Activated naive CD8-positive, alpha-beta T cell treated with anti-CD3 and anti-CD28 coated beads, Interleukin-2, amount 50 U/mL, for 24 hours (primary cell): ENCODE measurements at places on chromosomes 3 and 15.

GRCh38 chr3:31962801-31963205, 18.3 kb downstream of the OSBPL10 start:
- no peak for DNase-seq
- no peaks in the 10 kb centered on the region for H3K27me3 ChIP-seq
- no peaks in the 10 kb centered on the region for H3K36me3 ChIP-seq
- H3K4me1 ChIP-seq = peaks cover 18% of the 10 kb centered on the region
- no peak overlapping the region for H3K27ac ChIP-seq

DNA sequence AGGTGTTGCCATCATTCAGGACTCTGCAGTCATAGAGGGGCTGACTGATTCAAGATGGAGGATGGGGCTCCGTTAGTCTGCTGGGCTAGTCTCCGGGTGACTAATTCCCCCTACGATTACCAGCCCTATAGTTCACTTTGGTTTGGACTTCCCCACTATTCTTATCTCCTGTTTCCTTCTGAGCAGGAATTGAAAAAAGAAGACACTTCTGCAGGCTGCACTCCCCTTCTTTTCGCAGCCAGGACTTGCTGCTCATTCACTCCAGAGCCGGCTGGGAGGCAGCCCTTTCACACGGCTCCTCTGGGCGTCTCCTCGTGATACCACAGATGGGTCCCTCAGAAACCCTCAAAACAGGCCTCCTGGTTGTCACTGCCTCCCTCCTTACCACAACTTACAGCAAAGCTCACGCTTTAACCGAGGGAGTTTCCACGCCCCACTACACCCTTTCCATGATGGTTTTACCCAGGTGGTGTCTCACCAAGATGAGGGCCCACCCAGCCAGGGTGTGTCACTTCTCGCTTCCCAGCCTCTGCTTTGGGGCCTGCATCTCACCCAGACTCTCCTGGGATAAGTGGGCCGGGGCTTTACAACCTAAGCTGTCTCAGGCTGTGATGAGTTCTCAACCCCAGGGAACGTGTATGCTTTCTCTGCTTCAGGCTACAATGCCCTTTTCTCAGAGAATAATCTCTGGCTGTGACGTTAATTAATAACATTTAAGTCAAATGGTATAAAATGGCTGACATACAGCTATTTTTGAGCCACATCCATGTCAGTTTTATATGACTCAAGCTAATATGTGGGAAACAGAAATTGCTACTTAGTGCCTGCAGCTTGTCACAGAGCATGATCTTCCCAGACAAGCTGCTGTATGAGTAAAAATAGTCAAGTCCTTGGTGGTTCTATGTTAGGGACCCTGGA, 11.9 kb downstream of the CX3CR1 start:
- peaks cover 75% of the 10 kb centered on the region for H3K4me1 ChIP-seq
- peaks cover 5% of the 10 kb centered on the region for H3K36me3 ChIP-seq
- peaks cover 2% of the 10 kb centered on the region for H3K27me3 ChIP-seq
- peak; percentile 81 for DNase-seq

DNA sequence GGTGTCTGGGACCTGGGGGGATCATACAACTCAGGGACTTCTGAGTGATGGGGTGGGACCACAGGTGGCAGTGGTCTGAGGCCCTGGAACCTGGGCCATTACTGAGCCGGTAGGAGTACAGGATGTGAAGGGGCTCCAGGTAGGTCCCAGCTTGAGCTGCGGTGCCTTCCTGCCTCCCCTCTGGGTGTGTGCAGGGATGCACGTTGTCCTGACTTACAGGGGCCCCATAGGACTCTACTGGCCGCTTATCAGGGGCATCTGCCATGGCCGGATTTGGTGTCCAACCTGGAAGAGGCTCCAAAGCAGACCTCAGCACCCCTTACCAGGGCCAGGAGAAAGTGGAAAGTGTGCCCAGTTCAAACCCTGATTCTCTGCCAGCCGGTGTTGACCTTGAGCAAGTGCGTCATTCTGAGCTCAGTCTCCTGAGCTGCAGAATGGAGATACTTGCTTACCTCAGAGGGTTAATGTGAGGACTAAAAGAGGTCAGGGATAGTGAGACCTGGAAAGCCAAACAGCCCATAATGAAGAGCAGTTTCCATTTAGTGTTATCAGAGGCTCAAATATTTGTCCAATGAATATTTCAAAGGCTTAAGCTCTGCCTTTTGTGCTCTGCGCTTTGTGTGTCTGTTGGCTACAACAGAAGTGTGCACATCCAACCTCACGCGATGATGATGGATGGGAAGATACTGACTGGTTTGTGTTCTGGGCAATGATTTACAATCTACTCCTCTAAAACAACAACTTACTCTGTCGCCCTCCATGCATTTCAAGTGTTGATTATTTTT, 35.4 kb upstream of the ESYT3 start:
- H3K27me3 ChIP-seq = no peaks in the 10 kb centered on the region
- H3K36me3 ChIP-seq = no peaks in the 10 kb centered on the region
- no peak overlapping the region for H3K27ac ChIP-seq
- H3K4me3 ChIP-seq = no peak overlapping the region
- H3K4me1 ChIP-seq = no peaks in the 10 kb centered on the region
- no peak for DNase-seq

DNA sequence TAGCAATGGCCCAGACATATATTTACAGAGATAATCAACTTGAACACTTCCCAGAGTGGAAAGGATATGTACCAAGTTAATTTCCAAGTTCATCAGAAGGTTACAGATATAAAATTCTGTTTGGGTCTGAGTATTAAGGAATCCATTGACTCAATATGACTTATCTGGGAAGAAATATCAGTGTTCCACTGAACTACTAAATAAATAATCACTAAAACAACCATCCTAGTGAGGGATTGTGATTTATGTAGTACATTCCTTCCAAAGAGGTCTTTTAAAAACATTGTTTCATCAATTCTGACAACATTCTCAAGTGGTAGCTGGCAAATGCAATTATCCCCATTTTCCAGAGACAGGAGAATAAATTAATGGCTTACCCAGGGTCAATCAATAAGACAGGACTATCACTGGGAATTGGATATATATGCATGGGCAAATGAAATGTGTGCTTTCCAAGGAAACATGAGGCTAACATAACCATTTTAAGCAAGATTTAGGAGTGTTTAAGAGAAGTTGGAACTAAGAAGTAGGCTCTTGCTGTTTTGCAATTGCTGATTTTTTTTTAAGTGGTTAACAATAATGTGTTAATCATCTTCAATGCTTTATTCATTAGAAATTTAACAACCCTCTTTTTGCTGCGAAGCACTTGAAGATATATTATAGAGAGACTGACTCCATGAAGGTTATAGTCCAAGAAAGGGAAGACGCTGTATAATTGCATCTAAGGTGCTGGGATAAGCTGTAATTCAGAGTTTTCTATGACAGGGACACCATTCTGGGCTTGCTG, 37.9 kb downstream of the SLC9A9 start:
- peaks cover 26% of the 10 kb centered on the region for H3K4me1 ChIP-seq
- no peak for DNase-seq
- H3K4me3 ChIP-seq = no peak overlapping the region
- H3K27ac ChIP-seq = no peak overlapping the region
- peaks cover 6% of the 10 kb centered on the region for H3K36me3 ChIP-seq

DNA sequence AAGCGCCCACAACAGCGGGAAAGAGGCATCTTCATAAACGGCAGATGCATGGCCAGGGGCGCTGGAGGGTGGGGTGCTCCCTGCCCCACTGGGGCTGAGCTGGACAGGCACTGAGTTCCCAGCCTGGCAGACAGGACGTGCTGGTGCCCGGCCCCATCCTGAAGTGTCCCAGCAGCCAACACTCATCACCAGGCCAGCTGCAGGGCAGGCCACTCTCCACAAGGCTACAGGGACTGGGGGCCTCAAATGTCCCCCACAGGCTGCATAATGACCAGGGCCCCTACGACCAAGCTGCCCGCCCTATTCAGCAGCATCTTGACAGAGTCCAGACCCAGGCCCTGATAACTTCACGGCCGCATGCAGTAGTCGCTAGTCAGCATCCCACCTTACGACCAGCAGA, 124.1 kb upstream of the IQSEC1 start:
- no peak for DNase-seq
- H3K4me1 ChIP-seq = peaks cover 3% of the 10 kb centered on the region

- H3K4me3 ChIP-seq = no peak overlapping the region
- H3K36me3 ChIP-seq = peaks cover 29% of the 10 kb centered on the region
- H3K4me1 ChIP-seq = peaks cover 20% of the 10 kb centered on the region
- no peak overlapping the region for H3K27ac ChIP-seq
- DNase-seq = no peak
These were observed 74.7 kb downstream of the ANKRD28 start for GRCh38 chr3:15722877-15723623.

DNA sequence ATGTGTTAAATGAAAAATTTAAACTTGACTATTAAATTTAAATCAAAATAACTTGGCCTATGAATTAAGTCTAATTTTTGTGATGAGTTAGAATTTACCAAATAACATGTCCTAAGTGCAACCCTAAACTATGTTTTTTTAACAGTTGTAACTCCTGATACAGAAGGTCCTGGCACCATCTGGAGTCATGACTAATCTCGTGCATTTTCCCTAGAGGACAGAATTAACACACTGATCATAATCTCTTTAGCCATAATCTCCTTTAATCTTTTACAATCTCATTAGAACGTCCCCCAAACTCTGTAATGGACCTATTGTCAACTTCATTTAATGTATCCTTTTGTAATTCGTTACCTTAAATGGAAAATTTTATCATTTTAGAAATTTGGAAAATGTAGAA, 100.6 kb downstream of the SUCNR1 start:
- H3K27me3 ChIP-seq = no peaks in the 10 kb centered on the region
- no peaks in the 10 kb centered on the region for H3K36me3 ChIP-seq
- no peak overlapping the region for H3K4me3 ChIP-seq
- no peak for DNase-seq
- H3K27ac ChIP-seq = no peak overlapping the region

DNA sequence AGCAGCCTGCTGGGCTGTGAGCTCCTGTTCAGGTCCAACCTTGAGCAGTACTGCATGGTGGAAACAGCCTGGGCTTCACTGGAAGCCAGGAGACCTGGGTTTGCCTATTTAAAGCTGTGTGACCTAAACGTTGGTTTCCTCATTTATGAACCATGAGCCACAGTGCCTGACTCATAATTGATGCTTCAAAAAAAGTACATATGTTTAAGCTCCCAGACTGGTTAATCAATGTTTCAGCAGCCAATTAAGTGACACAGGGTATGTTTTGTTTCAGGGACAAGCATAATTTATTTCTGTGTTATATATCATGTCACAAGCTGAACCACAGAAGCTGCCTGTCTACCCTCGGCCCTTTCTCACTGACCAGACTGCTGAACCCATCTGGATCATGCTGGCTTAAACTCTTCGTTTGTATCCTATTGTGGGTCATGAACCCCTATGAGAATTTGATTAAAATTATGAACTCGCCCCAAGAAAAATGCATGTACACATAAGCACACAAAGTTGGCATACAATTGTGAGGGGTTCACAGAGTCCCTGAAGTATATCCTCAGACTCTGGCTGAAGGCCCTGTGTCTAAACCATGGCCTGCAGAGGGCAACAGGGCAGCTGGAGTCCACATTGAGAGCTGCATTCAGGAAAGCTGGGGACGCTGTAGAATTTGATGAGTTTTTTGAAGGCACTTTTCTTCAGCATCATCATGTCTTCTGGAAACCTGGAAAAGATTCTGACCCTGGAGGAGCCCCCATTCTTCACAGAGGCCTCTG, 23.7 kb downstream of the HDC start:
- DNase-seq = no peak
- peaks cover 20% of the 10 kb centered on the region for H3K4me1 ChIP-seq
- peak overlapping the region; percentile 34 for H3K27ac ChIP-seq
- H3K4me3 ChIP-seq = no peak overlapping the region

GRCh38 chr3:20974396-20974795, 776.6 kb downstream of the ZNF385D start:
- no peaks in the 10 kb centered on the region for H3K4me1 ChIP-seq
- no peak overlapping the region for H3K27ac ChIP-seq
- no peaks in the 10 kb centered on the region for H3K27me3 ChIP-seq
- no peaks in the 10 kb centered on the region for H3K36me3 ChIP-seq
- DNase-seq = no peak
- no peak overlapping the region for H3K4me3 ChIP-seq

- peak; percentile 57 for DNase-seq
- no peaks in the 10 kb centered on the region for H3K27me3 ChIP-seq
- H3K36me3 ChIP-seq = peaks cover 3% of the 10 kb centered on the region
- H3K4me3 ChIP-seq = peak overlapping the region; percentile 7
- H3K4me1 ChIP-seq = peaks cover 43% of the 10 kb centered on the region
These were observed 79.5 kb upstream of the UMPS start for GRCh38 chr3:124650798-124651197.

- H3K4me3 ChIP-seq = peak within 1 kb of the TSS; percentile 95
- peaks cover 16% of the 10 kb centered on the region for H3K36me3 ChIP-seq
- DNase-seq = no peak
- H3K4me1 ChIP-seq = peaks cover 33% of the 10 kb centered on the region
- peak within 1 kb of the TSS; percentile 97 for H3K27ac ChIP-seq
- H3K27me3 ChIP-seq = peaks cover 11% of the 10 kb centered on the region
These were observed at the start of gene ARMC8 for GRCh38 chr3:138187296-138188012. ARMC8 (plus strand) TSS chr3:138187301; CDS start chr3:138187555, 254 bp downstream.

- H3K4me1 ChIP-seq = no peaks in the 10 kb centered on the region
- DNase-seq = peak; percentile 47
- H3K4me3 ChIP-seq = no peak overlapping the region
- H3K36me3 ChIP-seq = no peaks in the 10 kb centered on the region
- H3K27me3 ChIP-seq = no peaks in the 10 kb centered on the region
These were observed 6.3 kb upstream of the CDC25A start for GRCh38 chr3:48194446-48195071.

DNA sequence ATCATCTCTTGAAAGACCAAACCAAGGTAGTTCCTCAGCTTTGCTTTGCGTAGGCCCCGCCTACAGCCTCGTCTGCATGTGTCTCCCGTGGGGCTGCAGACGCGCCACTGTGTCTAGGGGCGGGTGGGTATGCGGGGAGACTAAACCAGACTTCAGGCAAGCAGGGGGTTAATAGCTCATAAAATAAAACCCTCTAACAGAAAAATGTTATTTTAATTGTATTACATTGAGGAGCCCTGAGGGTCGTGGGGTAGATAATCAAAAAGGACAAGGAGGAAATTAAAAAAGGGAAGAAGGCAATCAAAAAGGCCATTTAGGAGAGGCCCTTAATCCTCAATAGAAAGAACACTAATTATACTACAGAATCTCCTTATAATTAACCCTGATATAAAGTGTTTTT, 247.6 kb upstream of the ICE2 start:
- H3K27ac ChIP-seq = no peak overlapping the region
- DNase-seq = no peak
- H3K27me3 ChIP-seq = no peaks in the 10 kb centered on the region
- H3K4me3 ChIP-seq = no peak overlapping the region
